ENCODE measurements at places on chromosomes 1 and 21.

DNA sequence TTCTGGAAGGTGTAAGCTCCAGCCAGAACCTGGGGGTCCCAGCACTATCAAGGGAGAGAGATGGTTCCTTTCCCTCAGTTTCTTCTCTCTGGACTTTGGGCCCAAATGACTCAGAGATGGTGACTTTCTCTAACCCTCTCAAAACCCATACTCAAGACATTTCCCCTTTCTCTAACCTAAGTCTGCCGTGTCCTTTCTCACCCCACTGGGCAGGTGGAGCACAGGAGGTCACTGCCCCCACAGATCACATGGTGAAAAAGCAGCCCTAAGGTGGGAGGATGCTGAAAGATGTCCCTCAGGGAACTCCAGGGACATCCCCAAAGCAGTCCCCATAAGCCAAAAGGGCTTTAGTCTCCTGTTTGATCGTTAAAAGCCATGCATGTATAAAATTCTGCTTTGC, 173.7 kb downstream of the HIVEP3 start:
- DNase-seq: no peak

DNA sequence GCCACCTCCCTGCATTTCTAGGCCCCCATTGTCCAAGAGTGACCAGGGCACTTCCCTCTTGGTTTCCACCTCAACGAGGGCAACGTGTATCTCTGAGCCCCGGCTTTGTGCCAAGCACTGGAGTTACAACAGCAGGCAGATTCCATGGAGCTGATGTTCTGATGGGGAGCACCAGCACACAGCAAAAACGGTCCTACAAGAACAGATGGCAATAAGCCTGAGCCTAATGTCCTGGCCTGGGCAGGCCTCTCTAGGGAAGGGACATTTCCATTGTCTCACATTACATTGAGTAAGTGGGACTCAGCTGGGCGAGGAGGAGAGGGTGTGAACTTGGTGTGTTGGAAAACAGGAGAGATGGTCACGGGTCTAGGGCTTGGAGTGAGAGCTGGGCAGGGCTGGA, 27.2 kb upstream of the NPPB start:
- DNase-seq: no peak

GRCh38 chr1:200337831-200338230, 72.0 kb downstream of the ZNF281 start:
- DNase-seq: no peak

GRCh38 chr1:154607609-154608396, at the start of gene ADAR:
Gene ADAR (minus strand): TSS chr1:154608186. CDS start chr1:154608006, 180 bp downstream.
- peak; percentile 87 for DNase-seq

GRCh38 chr1:15308135-15308534, 61.1 kb downstream of the FHAD1 start:
- peak; percentile 8 for DNase-seq

DNA sequence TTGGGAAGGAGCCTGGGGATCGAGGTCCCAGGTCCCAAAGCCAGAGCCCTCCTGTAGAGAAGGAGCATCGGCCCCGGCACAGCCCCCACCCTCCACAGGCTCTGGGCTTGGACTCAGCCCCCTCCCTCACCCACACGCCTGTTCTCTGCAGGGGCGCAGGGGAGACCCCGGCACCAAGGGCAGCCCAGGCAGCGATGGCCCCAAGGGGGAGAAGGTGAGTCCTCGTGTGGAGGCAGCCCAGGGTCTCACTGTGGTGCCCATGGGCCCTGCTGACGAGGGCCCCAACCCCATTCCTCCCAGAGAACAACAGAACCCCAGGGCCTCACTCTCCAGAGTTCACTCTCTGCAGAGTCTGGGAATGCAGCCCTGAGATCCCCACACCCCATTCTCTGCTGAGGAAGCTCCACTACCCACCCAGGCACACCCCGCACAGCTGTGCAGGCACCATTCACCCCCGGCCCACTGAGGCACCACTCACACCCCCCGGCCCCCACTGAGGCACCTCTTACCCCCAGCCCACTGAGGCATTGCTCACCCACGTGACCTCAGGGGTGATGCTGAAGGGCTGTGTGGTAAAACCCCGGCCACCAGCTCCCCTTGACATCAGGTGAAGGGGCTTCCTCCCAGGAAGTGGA, 21.8 kb downstream of the COL6A2 start:
- no peak for DNase-seq

DNA sequence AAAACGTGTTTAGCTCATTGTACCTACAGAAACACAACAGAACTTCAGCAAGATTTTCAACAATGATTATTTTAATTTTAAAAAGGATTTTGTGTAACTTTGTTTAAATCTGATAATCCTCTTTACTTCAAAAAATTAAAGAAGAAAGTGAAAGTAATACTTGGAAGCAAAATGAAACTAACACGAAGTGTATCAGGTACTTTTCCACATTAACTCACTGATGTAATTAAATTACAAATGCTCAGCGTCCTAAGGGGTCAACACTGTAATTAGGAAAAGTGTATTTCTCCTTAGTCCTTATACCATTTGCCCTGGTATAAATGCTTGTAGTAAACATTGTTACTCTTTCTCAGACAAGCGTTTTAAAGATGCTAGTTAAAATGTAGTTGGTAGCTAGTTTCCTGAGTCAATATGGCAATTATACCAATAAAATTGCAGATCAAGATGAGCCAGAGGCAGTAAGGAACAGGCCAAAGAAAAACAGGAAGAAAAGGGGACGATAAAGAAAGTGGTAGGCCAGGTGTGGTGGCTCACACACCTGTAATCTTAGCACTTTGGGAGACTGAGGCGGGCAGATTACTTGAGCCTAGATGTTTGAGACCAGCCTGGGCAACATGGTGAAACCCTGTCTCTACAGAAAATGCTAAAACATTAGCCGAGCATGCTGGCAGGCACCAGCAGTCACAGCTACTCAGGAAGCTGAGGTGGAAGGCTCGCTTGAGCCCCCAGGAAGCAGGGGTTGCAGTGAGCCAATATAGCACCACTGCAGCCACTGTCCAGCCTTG, 553.0 kb downstream of the SMYD3 start:
- no peak for DNase-seq

GRCh38 chr1:29396438-29397255, 160.3 kb downstream of the PTPRU start:
- DNase-seq: no peak

GRCh38 chr1:180211156-180211859, 18.8 kb upstream of the LHX4 start:
- no peak for DNase-seq

- DNase-seq: peak; percentile 5
These were observed 120.9 kb upstream of the IPO9 start for GRCh38 chr1:201708085-201708512.

GRCh38 chr1:169624912-169625311, 5.0 kb downstream of the SELP start:
- DNase-seq: no peak

DNA sequence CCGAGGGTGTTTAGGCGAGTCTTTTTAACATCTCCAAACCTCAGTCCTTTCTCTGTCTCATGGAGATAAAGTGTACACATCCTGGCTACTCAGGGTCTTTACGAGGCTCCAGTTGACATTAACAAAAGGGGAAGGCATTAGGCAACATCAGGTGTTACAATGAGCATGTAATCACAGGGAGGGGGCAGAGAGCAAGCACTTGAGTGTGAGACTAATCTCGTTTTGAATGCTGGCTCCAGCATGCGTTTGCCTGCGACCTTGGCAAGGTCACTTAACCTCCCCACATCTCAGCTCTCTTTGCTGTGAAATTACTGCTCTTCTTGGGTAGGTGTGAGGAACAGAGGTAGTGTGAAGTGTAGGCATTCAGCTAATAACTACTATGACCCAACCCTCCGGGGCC, 3.1 kb downstream of the TNNT2 start:
- DNase-seq: no peak

GRCh38 chr1:107653765-107654164, 311.2 kb downstream of the VAV3 start:
- DNase-seq: no peak

- no peak for DNase-seq
These were observed 1269.6 kb upstream of the ADGRL2 start for GRCh38 chr1:80531182-80531581.

- no peak for DNase-seq
These were observed 34.6 kb upstream of the WNT4 start for GRCh38 chr1:22177354-22178003.

- DNase-seq: no peak
These were observed 165.1 kb upstream of the SNX7 start for GRCh38 chr1:98496256-98496995.

DNA sequence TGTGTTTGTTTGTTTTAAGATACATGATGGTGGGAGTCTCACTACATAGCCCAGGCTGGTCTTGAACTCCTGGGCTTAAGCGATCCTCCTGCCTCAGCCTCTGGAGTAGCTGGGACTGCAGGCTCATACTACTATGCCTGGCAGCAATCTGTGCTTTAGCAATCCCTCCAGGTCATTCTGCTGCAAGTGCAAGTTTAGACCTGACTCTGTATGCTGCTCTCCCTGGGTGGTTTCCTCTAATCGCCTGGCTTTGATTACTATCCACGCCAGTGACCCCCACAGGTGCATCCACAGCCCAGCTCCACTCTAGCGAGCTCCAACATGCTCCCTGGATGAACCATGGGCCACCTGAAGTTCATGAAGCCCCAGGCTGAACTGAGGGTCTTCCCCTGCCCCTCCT, 15.5 kb upstream of the PABPC4 start:
- no peak for DNase-seq

DNA sequence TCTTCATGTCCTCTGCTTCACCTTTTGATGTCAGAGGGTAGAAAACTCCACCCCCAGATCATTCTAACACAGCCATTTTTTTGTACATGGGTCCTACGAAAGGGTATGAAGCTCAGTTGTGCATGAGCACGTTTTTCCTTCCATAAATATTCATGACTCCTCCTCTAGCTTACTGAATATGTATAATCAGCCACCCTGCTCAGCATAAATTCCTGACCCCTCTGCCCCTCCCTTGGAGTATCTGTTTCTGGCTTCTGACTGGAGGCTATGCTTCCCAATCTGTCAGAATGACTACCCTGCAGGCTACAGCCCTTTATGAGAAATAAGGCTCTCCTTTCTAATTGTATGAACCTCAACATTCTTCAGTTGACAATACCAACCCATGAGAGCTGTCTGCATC, 42.8 kb upstream of the PARP1 start:
- DNase-seq: no peak

GRCh38 chr1:186849826-186850225, 21.1 kb downstream of the PLA2G4A start:
- no peak for DNase-seq

DNA sequence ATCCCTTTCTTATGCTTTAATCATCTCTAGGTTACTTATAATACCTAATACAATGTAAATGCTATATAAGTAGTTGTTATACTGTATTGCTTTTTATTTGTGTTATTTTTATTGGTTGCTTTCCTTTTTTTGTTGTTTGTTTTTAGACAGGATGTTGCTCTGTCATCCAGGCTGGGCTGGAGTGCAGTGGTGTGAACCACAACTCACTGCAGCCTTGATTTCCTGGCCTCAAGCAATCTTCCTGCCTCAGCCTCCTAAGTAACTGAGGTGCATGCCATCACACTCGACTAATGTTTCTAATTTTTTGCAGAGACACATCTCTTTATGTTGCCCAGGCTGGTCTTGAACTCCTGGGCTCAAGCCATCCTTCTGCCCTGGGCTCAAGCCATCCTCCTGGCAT, 26.9 kb downstream of the KRTAP19-8 start:
- no peak for DNase-seq

GRCh38 chr1:240946926-240947325, 335.0 kb upstream of the GREM2 start:
- DNase-seq: no peak

DNA sequence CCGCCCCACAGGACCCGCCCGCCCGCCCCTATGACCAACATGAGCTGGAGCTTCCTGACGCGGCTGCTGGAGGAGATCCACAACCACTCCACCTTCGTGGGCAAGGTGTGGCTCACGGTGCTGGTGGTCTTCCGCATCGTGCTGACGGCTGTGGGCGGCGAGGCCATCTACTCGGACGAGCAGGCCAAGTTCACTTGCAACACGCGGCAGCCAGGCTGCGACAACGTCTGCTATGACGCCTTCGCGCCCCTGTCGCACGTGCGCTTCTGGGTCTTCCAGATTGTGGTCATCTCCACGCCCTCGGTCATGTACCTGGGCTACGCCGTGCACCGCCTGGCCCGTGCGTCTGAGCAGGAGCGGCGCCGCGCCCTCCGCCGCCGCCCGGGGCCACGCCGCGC, 7.9 kb upstream of the IBA57 start:
- no peak for DNase-seq

- peak; percentile 18 for DNase-seq
These were observed 8.9 kb upstream of the CELSR2 start for GRCh38 chr1:109240158-109241152.
